ENCODE measurements at places on chromosomes 2 and 18.

DNA sequence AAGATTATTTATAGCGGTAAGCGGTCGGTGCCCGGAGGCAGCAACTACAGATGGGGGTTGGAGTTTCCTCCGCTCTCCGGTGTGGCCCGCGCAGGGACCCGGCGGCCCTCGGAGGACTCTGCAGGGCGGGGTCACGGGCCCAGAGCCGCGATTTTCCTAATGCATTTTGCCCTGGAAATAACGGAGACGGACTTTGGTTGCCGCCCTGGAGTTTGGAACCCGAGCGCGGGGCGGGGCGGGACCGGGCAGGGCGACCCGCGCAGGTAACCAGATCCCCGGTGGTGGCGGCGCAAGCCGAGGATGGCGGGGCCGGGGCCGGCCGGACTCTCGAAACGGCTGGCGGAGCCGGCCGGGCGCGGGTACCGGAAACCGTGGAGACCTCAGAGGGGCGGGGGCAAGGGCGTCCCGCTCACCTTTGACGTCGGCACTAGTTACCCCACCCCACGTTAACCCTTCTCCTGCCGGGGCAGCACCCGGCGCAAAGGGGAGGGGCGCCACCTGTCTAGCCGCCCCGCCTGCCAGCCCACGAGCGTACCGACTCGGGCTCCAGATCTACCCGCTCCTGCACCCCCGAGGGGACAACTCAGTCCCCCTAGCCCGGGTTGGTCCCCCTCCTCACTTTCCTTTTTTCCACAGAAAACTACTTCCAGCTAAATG lies 2.9 kb downstream of the CYP26B1 start:
- no peak for DNase-seq

DNA sequence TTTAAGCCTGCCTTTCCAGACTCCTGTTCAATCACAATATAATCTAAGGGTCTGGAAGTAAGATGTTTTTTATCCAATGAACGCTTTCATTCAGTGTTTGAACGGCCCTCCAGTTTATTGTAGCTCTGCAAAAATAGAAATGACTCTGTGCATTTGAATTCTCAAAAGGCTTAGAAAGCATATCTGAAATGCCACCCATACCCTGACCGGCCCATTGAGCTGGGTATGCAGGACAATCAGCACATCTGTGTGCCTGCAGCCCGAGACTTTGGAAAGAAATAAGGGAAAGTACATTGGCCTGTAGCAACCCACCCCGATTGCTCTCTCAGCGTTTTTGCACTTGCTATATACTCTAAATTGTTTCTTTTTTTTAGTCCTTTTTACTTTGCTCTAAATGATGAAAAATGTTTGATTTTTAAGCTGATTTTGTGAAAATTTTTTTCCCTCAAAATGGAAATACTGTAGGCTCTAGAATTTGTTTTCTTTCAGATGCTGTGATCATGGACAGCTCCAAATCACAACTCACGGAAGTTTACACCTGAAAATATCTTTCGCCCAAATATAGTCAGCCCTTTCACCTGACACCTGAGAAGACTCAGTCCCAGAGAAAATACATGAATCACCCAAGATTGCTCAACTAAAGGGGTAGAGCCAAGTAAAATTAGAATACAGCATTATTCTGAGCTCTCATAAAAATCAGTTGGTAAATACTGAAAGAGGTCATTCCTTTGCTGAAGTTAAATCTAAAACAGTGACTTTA lies 194.5 kb upstream of the SIX3 start:
- DNase-seq: no peak

DNA sequence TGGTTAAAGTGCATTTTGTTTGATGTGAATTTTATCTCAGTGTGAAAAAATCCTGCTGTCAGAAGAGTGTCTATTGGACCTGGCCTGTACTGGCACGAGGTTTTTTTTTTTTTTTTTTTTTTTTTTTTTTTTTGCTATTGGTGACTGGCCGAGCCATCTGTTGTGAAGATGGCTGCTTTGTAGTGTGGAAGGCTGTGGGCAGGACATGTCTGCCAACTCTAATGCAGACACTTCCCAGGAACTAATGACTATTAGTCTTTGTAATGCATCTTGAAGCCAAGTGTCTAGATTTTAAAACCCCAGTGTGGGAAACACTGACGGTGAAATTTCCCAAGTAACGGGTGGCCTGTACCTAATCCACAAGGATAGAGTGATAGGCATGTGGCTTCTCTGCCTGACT lies 34.3 kb downstream of the ZAP70 start:
- DNase-seq: no peak

- DNase-seq: no peak
Observed at GRCh38 chr2:184596819-184597411, 1.4 kb upstream of the ZNF804A start.

- DNase-seq: no peak
Observed at GRCh38 chr2:166000401-166000800, 46.8 kb upstream of the TTC21B start.

All from CD4-positive, alpha-beta T cell treated with Interleukin-15 for 4 hours (primary cell).